ENCODE measurements at places on chromosomes 11 and 22.

DNA sequence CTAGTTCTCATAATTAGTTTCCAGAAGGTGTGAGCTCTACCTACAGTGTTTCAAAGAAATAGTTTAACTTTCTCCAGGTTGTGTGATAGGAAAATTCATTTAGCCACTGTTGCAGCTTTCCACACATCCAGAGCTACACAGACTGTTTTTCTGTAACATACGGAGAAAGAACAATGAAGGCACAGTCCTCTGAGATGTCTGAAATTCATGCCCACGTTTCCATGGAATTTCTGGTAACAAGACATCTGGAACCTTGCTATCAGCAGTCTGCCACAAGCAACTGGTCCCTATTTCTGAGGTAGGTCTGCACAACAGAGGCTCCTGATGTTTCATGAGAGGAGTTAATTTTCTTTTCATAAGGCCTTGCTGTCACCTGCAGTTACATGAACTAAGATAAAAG is 273.3 kb upstream of the C11orf87 start:
- DNase-seq, result no peak

- no peak for DNase-seq
These were observed 30.1 kb downstream of the ARHGAP8 start for GRCh38 chr22:44782363-44782963.

- peak; percentile 86 for DNase-seq
These were observed 921 bp downstream of the C1QTNF5 start for GRCh38 chr11:119339589-119340334.

DNA sequence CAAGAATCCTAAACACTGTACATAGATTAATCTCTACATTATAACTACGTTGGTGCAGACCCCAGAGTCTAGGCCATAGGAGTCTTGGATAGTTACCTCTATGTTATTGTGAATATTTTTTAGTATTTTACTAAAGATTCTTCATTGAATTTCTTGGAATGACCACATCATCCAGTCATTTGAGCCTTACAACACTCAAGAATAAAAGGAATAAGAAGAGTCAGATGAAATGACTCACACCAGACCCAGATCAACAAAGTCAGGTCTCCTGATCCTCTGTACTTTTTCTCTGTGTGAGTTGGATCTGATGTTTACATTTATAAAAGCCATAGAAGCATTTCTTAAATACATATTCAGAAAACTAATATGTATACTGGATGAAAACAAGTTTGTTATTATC is 179.2 kb upstream of the ARHGAP20 start:
- no peak for DNase-seq

DNA sequence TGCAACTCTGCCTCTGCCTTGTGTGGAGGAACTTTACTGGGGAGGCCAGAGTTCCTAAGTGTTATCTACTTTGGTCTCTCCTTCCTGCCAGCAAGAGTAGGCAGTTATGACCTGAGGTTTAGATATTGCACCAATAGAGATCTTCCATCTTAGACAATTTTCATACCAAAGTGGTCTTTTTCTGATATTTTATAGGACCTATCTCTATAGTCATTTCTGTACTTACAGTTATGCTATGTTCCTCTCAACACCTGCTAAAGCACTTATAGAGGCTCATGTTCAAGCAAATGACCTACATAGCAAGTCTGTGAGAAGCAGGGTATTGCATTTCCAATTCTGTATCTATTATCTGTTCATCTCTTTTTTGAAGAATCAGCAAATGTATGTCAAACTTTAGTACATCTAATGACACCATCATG is 80.8 kb downstream of the HORMAD2 start:
- DNase-seq, result no peak

GRCh38 chr11:119085437-119085847 is 761 bp downstream of the HMBS start:
- no peak for DNase-seq

DNA sequence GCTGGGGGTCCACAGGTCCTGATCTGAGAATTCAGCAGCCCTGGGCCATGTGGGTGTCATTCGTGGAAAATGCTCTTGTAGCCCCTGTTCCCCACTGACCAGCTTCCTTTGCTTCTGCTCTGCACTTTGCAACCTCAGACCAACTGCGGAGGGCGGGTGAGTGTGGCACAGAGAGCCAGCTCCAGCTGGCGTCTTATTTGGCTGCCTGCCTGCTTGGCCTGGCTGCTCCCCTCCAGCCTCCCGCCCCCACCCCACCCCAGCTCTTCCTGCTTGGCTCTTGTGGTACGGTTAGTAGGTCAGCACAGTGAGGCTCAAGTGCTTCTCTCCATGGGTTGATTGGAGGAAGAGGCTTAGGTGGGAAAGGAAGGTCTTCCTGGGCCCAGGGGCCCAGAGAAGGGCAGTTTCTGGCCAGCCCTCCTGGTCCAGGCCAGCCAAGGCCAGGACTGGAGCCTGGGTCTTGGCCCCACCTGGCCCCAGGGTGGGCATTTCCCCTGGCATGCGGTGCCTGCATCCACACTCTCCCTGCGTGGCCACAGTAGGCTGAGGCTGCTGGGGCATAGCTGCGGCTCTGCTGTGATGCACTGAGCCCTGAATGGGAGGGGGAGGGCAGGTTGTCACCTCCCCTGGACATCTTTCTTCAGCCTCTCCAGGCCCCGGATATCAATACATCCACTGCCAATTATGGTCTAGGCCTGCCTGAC is 26.5 kb downstream of the MYO7A start:
- peak; percentile 79 for DNase-seq

DNA sequence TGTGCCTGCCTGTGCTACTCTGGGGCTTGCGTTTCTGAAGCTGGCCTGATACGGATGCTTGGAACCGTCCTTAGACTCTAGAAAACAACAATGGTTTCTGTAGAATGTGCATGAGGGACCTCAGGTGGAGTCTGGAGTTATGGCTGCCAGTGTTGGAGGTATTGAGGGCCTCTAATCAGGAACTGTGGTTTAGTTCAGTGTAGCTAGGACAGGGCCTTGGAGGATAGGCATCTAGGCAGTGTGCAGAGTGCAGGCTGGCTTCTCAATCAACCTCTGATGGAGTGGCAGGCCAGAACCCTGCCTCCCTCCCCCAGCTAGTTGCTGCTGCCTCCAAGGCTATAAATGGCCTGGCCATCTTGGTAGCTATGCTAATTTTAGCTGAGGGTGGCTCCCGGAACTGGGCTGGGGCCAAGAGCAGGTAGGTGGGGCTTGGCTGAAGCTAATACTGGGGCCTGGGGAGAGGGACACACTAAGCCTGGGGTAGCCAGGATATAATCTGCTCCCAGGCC is 4.0 kb downstream of the STIM1 start:
- DNase-seq, result peak; percentile 47

DNA sequence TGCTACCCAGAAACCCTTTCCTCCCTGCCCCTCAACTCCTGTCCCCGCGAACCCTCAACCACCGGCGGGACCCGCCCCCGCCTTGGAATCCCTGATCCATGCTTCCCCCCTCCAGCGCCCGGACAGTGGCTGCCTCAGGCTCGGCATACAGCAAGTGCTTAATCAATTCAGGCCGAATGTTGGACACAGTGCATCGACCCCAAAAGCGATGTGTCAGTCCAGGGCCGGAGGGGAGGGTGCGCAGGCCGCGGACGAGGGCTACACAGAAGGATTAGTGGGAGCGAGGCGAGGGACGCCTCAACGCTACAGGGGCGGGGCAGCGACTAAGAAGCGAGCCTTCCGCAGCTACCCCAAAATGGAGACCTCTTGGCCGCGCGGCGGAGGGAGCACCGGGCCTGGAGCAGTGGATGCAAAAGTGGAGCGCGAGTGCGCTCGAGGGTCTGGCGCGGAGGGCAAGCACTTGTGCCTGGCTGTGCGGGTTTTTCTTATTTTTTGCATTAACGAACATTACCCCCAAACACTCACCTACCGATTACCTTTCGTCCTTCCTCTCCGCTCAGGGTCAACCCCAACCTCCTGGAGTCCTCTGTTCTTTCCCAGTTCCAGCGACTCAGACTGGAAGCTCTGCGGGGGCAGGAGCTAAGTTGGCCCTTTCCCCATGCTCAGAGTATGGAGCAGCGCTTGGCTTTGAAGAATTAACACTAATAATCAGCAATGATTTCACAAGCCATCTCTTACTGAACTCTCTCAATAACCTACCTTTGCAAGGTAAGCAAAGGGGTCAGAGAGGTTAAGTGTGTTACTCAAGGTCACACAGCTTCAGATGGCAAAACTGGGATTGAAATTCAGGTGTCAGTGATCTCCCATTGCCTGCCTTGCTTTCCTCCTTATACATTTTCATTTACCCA is 30.0 kb upstream of the WNT11 start:
- DNase-seq, result no peak

DNA sequence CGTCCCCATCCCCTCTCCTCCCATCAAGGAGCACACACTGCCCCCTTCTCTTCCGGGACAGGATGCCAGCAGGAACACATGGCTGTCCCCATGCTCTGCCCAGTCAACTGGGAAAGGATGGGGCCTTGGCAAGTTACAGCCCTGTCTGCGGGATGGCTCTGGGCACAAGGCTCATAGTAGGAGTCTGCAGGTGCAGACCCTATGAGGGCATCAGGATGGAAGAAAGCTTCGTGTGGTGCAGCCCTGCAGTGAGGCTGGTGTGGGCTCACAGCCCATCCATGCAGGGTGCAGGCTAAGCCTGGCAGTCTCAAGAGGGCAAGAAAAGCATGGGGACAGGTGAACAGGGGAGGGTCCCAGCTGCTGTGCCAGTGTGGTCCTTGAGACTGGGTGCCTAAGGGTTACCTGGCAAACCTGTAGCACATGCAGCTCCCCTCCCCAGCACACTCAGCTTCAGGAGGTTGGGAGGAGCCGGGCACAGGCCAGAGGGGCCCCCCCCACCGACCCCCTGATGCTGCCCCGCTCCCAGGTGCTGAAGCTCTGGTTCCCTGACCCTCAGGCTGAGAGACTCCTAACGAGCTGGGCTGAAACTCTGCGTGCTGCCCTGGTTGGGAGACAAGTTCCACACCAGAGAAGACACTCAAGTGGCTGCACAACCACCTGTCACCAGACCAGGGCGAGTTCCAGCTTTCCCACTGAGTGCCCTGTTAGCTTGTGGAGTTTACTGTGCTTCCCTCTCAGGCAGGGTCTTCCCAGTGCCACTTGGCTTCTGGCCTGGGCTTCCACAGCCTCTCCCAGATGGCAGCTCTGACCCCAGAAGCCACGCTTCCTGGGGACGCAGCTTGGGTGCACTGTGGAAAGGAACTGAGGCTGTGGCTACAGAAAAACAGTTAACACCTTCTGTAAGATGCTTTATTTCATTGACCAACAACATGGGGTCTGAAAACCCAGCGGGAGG is 3.3 kb upstream of the SCARF2 start:
- DNase-seq, result no peak

DNA sequence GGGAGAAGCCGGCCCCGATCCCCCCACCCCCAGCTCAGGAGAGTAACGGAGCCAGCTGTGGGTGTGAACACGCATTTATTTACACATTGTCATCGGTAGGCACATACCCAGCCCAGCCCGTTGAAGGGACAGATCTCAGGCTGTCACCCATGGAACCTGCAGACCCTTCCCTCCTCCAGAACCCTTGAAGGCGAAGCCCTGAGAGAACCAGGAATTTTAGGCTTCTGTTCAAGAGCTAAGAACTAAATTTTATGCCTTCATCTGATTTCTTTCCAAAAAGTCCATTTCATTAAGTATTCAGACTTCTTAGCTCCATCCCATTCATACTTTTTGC is 379 bp upstream of the BRMS1 start:
- DNase-seq, result no peak

GRCh38 chr11:2777871-2778629 is 78.3 kb upstream of the KCNQ1OT1 start:
- no peak for DNase-seq

DNA sequence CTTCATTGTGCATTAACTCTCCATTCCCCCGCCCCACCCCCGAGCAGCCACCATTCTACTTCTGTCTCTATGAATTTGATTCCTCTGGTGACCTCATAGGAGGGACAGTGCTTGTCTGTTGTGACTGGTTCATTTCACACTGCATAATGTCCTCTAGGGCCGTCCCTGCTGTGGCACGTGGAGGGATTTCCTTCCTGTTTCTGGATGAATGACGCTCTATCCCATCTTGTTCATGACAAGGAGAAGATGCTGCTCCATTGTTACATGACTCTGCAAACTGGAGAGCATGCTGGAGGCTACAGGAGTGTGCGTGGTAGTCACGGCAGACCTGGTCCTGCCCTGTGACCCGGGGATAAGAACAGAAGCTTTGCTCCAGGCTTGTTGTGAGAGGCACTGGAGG is 61.3 kb downstream of the RTL6 start:
- DNase-seq, result no peak

DNA sequence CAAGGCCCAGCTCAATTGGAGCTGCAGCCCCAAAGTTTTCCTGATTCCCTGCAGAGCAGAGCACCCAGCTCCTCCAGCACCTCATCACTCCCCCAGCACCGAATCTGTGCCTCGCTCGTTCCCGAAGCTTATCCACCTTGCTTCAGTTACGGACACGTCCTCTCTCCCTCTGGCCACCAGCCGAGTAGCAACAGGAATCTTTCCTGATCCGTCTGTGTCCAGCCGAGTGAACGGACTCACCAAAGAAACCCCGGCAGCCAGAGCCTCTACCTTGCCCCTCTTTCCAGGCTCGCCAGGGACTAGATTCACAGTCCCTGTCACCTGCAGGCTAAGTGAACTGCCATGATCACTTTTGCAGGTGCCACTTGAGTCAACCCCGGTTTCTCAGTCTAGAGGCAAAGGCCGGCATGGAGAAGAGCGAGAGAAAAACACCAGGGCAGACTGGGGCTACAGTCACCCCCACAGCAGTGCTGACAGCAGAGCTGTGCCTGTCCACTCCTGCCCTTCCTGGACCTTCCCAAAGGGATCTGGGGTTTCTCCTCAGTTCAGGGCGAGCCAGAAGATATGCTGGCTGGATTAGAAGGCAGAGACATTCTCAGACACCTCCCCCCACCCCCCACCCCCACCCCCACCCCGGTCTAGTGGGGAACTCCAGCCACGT is 32.3 kb downstream of the BID start:
- DNase-seq, result no peak
